ENCODE measurements at places on chromosomes 5 and 9. TPM values are rescaled to one million over a fixed set of nuclear protein-coding genes. Genes with fewer than 3 reads are reported as not detected.

Gene ODF2
- total RNA-seq, result 9.2 TPM

Gene IFNA10
- total RNA-seq, result not detected

Gene FOXD4L3
- not detected for total RNA-seq

Gene FOXD4L4
- not detected for total RNA-seq

Gene PDZD2
- total RNA-seq, result 5.3 TPM

Gene ZSWIM6
- total RNA-seq, result 2.3 TPM

Gene NR5A1
- not detected for total RNA-seq

Gene PLPP1
- 147 TPM for total RNA-seq

Gene PAEP
- total RNA-seq, result not detected

Gene GBA2
- 55.4 TPM for total RNA-seq

Gene KCNT1
- 3.1 TPM for total RNA-seq

Gene KLF9
- 174 TPM for total RNA-seq

Gene PCDHGA7
- 1.9 TPM for total RNA-seq

Gene ADAMTS12
- 0.49 TPM for total RNA-seq

Gene ZNG1C
- total RNA-seq, result 17.4 TPM

Gene MEIKIN
- not detected for total RNA-seq

Gene DMRT3
- 0.33 TPM for total RNA-seq

Gene GRIN3A
- total RNA-seq, result not detected

Gene LRRC19
- total RNA-seq, result not detected

Gene EIF4E1B
- total RNA-seq, result not detected

Measured in gastrocnemius medialis (tissue), 4 donors.